ENCODE measurements at places on chromosomes 5 and 9. TPM values are rescaled to one million over a fixed set of nuclear protein-coding genes. Genes with fewer than 3 reads are reported as not detected.

The CRHBP gene
- total RNA-seq, result 0.29 TPM

- no peak for DNase-seq
These were observed 43.7 kb upstream of the GABRA1 start for GRCh38 chr5:161804263-161804662.

GRCh38 chr5:13909271-13909670 lies 35.2 kb downstream of the DNAH5 start:
- no peak for DNase-seq

GRCh38 chr9:20551236-20551635 lies 71.1 kb downstream of the MLLT3 start:
- no peak for DNase-seq

- peak; percentile 54 for DNase-seq
These were observed 83.7 kb upstream of the ORM1 start for GRCh38 chr9:114238891-114239875.

GRCh38 chr5:124801551-124801950 lies 55.1 kb upstream of the ZNF608 start:
- peak; percentile 43 for DNase-seq
